ENCODE measurements at places on chromosomes 7 and 10. TPM values are rescaled to one million over a fixed set of nuclear protein-coding genes. Genes with fewer than 3 reads are reported as not detected.

NEUROG3 gene
- total RNA-seq, result not detected

GPR141 gene
- not detected for total RNA-seq

MACROH2A2 gene
- total RNA-seq, result 2.1 TPM

CH25H gene
- 3.2 TPM for total RNA-seq

AGR2 gene
- not detected for total RNA-seq

CYP2C8 gene
- total RNA-seq, result not detected

MEST gene
- 177 TPM for total RNA-seq
